ENCODE measurements at places on chromosomes 11 and 22.

GRCh38 chr22:32050678-32051515, 7.8 kb downstream of the SLC5A1 start:
- peak; percentile 69 for DNase-seq

DNA sequence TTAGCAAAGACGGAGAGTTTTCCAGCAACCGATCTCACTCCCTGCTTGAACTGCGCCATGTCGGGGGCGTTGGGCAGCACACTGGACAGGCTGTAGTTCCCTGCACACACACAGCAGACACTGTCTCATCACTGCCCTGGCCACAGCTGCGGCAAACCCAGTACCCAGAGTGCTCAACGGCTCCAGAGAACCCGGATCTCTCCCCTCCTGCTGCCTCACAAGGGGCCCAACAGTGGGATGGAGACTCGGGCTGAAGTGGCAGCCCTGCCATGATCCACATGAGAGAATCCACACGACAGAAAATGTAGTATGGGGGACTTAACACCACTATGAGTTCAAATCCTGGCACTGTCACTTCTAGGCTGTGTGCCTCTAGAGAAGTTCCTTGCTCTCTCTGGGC, 58.0 kb downstream of the ARFGAP3 start:
- no peak for DNase-seq

DNA sequence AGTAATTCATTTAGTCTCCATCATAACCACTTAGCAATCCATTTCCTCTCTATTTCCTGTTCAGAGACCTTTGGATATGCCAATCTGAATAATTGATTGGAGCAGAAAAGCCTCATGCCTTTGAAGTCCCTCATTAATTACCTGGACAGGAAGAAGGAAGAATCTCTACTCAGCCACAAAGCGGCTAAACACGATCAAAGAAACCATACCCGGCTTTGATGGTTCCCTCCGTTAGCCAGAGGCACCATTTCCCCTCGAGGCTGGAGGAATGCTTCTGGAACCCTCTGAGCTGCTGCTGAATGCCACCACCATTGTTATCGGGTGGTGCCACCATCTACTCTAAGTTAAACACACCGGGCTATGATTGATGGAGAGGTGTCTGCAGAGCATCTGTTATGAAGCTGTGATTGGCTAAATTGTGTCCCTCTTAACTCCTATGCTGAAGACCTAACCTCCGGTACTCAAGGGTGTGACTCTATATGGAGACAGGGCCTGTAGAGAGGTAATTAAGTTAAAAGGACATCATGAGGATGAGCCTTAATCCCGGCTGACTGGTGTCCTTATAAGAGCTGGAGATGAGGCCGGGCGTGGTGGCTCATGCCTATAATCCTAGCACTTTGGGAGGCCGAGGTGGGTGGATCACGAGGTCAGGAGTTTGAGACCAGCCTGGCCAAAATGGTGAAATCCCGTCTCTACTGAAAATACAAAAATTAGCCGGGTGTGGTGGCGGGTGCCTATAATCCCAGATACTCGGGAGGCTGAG, 168.6 kb downstream of the CTTN start:
- DNase-seq, result no peak

GRCh38 chr11:68460741-68461574, at the start of gene PPP6R3:
Gene PPP6R3, plus strand, starts transcription at chr11:68460752. Its CDS starts 76,913 bp downstream, at chr11:68537665.
- DNase-seq, result peak; percentile 81

GRCh38 chr22:50569041-50569459, 6.3 kb upstream of the SYCE3 start:
- DNase-seq, result no peak

DNA sequence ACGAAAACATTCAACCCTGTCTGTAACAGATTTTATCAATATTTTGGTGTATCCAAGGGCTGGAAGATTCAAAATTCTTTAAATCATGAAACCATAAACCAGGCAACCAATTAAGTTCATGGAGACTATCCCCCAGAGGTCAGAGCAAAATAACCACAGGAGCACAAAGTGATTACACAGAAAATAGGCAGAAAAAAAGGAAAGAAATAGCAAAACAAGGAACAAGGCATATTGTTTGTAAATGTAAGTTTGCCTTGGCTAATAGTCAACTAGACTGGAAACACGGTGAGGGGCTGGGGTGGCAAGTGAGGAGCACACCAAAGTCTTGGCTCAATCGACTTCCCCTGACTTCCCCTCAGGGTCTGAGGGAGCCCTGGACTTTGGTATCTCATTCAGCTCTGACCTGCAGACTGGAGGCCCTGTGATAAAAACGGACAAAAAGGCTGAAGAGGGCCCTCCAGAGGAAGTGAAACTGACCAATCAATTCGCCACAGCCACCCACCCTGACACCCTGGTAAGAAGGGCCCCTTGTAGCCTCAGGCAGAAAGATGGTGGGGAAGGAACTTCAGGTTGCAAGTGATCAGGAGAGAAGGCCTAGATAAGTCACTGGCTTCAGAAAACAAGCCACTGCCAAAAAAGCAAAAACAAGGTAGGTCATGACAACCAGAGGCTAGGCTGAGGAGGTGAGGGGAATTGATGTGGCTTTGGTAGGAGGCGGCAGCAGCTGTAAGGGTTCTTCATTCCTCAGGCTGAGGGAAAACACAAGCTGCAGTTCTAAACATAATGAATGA, 1.8 kb downstream of the SIK3 start:
- DNase-seq, result peak; percentile 90

DNA sequence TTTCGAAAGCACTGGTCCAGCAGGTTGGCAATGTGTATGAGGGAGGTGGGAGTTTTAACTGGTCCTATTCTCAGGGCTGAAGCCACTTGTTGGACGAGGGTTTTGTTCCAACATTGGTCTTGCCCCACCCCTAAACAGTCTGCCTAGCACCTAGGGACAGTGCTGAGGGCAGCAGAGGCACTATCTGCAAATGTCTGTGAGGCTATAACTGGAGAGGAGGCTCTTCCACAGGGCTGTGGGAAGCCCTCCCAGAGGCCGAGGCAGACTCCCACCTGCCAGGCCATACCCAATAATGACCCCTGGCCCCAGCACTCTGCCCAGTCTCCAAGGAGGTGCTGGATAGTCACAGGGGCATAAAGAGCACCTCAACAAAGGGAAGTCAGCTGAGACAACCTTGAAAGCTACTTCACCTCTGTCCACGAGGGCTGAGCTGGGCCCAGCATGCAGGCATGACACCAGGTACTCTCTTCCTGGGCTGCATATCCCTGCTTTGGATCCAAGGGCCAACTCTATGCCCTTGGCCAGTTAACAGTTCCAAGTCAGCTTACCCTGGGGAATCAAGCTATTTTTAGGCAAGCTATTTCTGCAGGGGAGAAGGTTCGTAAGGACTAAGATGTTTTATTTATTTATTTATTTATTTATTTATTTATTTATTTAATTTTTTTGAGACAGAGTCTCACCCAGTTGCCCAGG, 40.2 kb upstream of the SLC25A1 start:
- no peak for DNase-seq

GRCh38 chr11:206526-207207, 532 bp downstream of the BET1L start:
- peak; percentile 16 for DNase-seq

DNA sequence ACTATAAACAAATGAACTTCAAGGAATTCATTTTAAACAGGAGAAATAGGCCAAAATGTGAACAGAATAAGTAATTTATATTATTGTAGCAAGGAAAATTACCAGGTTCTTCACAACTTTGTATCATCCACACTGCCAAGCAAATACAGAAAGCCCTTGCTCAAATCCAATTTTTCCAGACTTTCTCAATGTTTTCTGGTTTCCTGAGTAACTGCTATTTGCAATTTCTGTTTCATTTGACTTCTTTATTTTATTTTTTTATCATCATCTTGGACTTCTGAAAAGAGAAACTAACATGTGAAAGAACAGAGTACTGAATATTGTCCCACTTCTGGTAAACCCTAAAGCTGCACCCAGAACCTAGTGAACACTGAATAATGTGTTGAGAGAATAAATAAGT, 61.0 kb downstream of the SLC1A2 start:
- no peak for DNase-seq

DNA sequence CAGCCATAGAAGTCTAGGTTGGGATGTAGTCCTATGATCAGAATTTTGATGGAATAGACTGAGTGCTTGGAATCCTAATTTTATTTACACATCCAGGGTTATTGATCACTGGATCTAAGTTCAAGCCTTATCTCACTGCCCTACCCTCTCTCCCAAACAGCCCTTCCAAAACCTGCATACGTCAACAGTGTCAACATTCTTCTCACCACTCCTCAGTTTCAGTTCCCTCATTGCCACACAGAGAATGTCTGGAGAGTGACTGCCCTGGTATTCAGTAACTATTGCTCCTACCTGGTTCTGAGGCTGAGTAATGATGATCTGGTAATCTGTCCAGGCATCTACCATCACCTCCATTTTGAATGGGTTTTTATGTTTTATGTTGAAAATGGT, 60.0 kb downstream of the GLYATL1 start:
- no peak for DNase-seq

GRCh38 chr22:19361501-19362103, 69.9 kb downstream of the HIRA start:
- DNase-seq, result no peak

GRCh38 chr11:96752221-96752620, 362.4 kb downstream of the JRKL start:
- DNase-seq, result no peak

DNA sequence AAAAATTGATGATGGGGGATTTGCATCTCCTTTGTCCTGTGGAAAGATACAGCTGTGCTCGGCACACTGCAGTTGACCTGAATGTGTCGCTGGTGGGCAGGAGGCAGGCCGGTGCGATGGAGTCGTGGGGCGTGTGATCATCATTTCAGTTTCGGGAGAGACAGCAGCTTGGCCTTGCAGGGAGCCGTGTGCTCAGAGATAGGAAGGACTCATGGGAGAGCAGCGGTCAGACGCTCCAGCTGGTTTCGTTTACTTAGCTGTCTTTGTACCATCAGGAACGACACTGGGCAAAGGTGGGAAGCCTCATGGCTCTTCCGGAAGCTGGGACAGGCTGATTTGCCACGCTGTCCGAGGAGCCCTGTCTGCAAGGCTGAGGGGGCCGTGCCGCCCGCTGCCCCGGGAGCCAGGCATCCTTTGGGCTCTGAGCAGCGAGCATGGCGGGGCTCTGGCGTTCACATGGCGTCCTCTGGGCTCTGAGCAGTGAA, 32.7 kb downstream of the GRAMD4 start:
- no peak for DNase-seq

DNA sequence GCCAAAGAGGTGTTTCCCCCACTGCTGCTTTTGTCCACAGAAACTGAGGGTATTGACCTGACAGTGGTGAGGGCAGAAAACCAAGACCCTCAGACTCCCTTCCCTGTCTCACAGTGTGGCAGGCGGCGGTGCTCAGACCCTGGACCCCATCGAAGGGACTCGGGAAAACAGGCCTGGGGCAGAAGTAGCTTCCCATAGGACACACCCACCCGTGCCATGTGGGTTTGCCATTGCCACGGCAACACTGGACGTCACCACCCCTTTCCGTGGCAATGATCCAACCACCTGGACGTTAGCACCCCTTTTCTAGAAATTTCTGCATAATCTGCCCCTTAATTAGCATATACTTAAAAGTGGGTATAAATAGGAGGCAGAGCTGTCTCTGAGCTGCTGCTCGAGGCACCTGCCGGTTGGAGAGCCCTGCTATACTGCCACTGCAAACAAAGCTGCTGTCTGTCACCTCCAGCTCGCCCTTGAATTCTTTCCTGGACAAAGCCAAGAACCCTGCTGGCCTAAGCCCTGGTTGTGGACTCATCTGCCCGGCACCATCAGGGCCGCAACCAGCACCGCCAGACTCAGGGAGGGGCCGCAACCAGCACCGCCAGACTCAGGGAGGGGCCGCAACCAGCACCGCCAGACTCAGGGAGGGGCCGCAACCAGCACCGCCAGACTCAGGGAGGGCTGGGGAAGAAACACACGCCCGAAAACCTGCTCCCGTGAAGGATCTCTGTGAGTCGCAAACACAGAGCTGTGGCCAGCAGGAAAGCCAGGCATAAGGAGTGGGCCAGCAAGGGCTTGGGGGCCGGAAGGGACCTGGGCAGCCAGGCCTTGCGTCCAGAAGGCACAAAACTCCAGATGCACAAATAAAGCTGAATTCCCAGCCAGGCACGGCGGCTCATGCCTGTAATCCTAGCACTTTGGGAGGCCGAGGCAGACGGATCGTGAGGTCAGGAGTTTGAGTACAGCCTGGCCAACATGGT, 10.4 kb downstream of the MLC1 start:
- peak; percentile 74 for DNase-seq

GRCh38 chr11:115942011-115942410, 437.8 kb upstream of the CADM1 start:
- no peak for DNase-seq

- no peak for DNase-seq
These were observed 16.5 kb upstream of the CECR2 start for GRCh38 chr22:17352798-17353197.

DNA sequence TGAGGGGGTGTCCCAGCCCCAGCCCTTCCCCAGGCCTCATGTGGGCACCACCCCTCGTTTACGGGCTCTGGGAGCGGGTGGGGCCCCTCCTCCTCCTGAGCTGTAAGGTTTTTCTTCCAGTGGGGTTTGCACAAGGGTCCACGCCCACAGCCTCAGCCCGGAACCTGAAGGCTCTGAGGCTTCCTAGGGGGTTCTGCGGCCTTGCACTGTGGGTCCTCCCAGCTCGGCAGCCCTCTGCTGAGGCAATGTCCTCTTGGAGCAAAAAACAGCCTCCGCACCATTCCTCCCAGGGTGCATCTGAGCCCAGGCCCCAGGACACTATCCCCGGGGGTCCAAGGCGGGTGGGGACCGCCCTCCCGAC, 14.1 kb downstream of the H19 start:
- no peak for DNase-seq

DNA sequence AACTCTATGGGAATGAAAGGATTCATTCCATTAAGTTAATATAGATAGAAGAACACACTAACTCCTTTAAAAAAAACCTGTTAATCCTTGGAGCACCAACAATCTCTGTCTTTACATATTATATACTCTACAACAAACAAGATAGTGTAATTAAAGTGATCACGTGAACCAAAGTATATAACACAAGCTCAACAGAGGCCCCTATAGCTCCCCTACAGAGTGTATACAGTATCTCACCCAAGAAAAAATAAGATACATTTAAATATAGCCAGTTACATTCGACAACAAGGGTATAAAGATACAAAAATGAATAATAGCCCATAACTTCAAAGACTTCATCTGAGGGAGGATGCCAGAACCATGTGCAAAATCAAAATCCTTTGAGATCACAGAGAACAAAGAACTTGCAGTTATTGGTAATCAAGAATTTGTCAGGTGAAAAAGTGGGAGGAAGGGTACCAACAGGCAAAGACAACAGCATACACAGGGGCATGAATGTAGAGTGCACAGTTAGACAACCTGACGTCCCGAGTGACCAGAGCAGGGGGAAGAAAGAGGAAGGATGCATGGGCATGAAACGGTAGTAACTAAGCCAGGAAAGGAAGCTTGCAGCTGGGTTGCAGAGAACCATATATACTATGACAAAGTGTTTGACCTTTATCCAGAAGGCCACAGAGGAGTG, 4.7 kb downstream of the FCHSD2 start:
- no peak for DNase-seq

- no peak for DNase-seq
These were observed 139.2 kb downstream of the LRRC4C start for GRCh38 chr11:41320238-41320637.

GRCh38 chr22:48517039-48518030, 1310.3 kb downstream of the BRD1 start:
- DNase-seq, result no peak
